ENCODE measurements at places on chromosomes 6 and 20. TPM values are rescaled to one million over a fixed set of nuclear protein-coding genes. Genes with fewer than 3 reads are reported as not detected.

Gene CTAGE9
- not detected for total RNA-seq

Gene OR12D1
- total RNA-seq, result not detected

Gene KCNK17
- not detected for total RNA-seq

DNA sequence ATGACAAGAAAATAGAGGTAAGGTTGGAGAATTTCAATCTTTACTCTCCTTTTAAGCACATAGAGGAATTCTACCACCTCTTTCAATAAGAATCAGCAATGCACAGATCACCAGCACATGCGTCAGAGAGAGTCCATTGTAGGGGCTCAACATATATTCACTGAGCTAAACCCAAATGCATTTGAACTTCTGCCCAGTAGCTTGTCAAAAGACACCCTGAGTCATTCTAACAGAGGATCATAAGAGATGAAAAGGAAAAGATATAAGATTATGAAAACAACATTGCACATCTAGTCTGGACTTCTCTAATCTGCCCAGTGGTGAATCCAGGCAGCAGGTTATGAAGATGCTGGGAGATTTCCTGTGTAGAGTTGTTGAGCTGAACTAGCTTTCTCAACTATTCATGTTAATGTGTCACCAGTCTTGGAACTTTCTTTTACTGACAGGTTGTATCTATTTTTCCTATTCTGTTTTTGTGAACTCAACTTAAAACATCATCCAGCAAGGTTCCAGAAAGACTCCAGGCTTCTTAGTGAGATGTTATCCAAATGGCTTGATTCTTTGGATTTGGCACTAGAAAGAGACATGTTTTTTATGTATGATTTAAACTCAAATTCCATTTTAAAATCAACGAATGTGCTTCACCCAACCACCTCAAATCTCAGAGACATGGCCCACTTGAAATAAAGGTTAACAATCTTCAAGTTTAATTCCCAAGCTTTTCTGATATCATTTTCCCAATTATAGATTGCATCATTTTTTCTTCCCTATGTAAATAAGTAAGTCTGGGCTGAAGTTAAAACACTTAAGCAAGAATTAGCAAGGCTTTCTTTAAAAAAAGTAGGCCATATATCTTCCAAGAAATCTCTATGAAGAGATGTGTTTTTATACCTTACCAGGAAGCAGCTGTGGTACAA is 89.3 kb downstream of the TSHZ2 start:
- no peak for DNase-seq

DNA sequence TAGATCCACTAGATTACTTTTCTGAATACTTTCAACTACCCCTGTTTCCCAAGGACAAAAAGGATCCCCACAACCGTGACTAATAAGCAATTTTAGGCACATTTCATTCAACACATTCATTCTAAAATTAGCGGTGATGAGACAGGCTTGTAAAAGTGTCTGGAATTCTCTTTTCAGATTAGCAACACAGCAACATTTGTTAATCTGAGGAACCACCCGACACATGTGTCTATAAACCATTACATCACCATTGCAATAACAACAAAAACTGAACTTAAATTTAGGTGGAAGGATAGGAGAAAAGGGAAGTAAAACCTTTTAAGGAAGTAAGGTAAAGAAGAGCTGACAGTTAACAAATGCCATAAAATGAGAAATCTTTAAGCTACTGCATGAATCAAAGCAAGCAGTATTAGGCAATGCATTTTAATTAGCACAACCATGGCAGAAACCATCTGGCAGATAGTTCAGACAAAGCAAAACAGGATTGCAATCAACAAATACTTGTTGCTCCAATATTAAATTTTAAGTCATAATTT is 49.1 kb downstream of the MAP3K7 start:
- DNase-seq, result no peak

GRCh38 chr6:46201702-46202101 is 30.9 kb upstream of the ENPP5 start:
- DNase-seq, result no peak

DNA sequence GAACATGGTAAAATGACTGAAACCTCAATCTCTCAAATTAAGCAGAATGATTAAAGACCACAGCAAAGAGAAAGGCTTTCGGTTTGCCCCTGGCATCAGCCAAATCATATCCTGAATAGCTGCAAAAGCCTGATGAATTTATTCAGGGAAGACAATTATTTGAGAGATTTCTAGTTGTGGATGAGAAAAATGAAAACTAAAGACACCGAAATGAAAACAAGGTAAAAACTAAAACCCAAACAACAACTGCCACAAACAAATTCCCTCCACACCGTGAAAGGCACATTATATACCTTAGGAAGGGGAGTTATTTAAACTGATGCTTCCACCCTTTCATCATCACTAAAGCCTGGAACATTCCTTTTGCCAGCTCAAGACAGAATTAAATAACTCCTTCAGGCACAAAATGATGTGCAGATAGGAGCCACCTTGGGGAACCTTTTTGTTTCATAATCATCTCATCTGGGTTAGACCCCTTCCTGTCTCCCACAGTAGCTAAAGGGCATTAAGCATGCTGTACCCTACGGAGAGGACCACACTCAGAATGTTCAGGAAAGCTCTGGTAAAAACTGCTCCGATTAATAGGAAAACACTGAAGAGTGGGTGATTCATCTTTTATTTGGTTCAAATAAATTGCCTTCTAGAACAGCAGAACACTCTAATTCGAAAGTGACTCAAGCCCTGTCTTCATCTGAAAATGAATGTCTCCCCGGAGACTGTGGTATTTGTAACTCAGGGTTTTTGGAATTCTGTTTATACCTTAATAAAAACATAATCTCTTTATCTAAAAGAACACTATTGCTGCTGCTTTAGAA is 9.1 kb upstream of the ANKRD60 start:
- DNase-seq, result no peak

DNA sequence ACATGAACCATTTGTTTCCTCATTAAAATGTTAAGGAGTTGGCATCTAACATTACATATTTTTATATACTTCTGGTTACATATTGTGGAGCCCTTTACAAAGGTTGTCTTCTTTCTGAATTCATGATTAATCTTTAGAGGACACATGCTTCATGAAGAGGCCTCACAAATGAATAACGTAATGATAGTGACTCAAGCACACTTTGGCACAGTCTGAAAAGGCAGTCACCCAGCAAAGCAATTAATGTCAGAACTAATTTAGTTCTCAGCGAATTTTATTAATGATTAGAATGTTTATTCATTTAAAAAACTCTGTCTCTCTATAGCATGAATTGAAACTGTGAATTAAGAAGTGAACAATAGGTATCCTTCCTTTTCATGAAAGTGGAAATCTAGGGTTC is 854.2 kb downstream of the PHF3 start:
- DNase-seq, result no peak

DNA sequence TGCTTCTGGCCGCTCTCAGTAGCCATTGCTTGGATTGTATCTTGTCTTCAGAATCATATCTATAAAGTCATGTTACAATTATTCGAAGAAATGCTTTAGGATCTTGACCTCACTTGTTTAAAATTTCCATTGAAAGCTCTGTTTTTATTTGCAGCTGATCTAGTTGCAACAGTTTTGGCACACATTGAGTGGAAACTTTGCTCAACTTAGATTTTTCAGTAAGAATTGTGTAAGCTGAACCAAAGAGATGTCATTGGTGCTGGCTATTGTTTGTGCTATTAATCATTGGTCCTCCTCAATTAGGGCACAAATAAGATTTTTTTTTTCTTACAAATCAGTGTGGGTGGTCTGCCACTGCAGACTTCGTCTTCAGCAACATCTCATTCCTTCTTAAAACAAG is 649.2 kb downstream of the MMUT start:
- no peak for DNase-seq

Measured in PC-9 (cell line).